ENCODE measurements at places on chromosomes 2 and 18.

DNA sequence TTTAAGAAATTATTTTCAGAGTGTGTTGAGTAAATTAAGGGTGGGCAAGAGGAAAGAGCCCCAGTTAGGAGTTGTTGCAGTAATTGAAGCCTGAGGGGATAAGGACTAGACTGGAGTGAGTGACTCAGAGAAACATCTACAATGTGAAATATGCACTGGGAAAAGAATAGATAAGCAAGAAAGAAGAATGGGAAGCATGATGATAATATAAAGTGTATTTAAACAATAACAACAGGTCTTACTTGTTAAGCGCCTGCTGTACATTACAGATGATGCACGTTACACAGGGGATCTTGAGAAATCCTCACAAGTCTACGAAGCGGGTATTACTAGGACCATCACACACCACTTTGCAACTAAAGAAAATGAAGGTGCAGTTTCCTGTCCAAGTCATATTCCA is 73.6 kb upstream of the STK17B start:
- no peak for DNase-seq

GRCh38 chr18:78458356-78458755 is 521.3 kb upstream of the SALL3 start:
- DNase-seq: no peak

- DNase-seq: no peak
Measured at GRCh38 chr18:78871618-78872017, 108.0 kb upstream of the SALL3 start.

GRCh38 chr2:108553209-108553919 is 19.1 kb downstream of the LIMS1 start:
- DNase-seq: no peak

DNA sequence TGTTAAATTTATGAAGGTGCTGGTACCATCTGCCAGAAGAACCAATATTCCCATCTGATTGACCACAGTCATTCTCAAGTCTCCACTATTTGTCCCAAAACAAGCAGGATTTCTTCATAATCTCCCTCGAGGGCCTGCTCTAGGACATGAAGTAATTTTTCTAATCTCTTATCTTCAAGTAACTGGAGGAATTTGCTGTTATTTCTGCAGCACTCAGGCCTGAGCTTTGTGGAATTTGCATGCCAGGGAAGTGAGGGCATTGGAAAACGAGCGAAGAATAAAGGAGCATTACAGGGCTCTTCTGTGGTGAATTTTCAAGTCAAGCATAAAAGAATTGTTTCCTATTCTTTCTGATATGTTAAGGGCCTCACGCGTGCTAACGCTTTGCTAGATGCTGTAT is 161.2 kb upstream of the EPAS1 start:
- no peak for DNase-seq

DNA sequence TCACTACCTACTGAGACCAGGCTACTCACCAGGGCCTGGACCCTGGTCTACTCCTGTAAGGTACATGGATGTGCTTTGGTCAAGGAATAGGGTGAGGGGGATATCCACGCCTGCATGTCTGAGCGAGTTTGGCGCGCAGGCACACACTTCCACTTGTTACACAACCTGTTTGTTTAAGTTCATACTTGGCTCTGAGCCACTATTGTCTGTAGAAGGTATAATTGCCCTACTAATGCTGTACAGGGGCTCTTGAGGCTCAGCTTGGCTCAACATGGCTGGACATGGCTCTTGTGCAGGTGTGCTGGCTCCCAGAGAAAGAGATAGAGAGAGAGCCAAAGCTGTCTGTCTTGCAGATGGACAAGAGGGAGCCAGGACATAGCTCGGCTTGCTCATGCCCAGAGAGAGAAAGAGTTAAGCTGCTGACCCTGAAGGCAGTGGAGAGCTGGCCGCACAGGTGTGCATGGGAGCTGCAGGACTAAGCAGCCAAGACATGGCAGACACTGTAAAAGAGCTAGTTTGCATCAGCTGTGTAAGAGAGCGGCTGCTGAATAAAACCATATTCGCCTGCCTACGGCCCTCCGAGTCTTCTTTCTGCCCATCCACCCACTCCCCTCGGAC is 35.2 kb downstream of the NPPC start:
- DNase-seq: no peak

GRCh38 chr2:19857806-19858205 is 44.0 kb downstream of the TTC32 start:
- DNase-seq: no peak

GRCh38 chr18:37218022-37218590 is 347.5 kb downstream of the CELF4 start:
- no peak for DNase-seq

GRCh38 chr2:54149638-54150441 is 34.4 kb downstream of the ACYP2 start:
- DNase-seq: no peak

GRCh38 chr2:126644630-126645191 is 11.2 kb upstream of the GYPC start:
- DNase-seq: peak; percentile 11

GRCh38 chr2:135694711-135695110 is 46.9 kb upstream of the UBXN4 start:
- no peak for DNase-seq

- DNase-seq: no peak
Measured at GRCh38 chr2:145702305-145702704, 1182.4 kb upstream of the ZEB2 start.

DNA sequence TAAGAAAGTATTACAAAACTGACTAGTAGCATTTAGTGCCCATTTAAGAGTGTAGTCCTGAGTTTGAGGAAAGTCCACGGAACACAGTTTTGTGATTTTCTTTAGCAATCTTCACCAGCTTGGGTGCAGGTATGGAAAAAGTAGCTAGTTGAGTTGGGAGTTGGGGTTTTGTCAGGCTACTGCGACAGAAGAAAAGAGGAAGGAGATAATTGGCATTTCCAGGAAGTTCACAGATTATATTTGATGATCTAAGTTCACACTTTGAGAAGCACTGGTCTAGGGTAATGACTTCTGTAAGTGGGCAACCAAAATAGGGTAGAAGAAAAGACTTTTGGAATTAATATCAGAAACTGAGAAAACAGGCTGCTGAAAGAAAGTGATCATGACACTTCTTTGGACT is 52.1 kb downstream of the VIL1 start:
- no peak for DNase-seq

DNA sequence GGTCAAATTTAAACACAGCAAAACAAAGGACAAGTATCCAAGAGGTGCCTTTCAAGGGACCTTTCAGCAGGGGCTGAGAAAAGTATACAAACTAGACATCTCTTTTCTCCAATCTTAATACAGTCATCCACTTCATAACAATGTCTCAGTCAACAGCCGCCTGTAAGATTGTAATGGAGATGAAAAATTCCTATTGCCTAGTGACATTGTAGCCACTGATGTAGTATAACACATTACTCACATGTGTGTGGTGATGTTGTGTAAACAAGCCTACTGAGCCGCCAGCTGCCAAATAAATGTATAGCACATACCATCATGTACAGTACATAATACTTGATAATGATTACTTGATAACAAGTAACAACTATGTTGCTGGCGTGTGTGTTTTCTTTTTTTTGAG is 31.0 kb downstream of the VIT start:
- DNase-seq: no peak

DNA sequence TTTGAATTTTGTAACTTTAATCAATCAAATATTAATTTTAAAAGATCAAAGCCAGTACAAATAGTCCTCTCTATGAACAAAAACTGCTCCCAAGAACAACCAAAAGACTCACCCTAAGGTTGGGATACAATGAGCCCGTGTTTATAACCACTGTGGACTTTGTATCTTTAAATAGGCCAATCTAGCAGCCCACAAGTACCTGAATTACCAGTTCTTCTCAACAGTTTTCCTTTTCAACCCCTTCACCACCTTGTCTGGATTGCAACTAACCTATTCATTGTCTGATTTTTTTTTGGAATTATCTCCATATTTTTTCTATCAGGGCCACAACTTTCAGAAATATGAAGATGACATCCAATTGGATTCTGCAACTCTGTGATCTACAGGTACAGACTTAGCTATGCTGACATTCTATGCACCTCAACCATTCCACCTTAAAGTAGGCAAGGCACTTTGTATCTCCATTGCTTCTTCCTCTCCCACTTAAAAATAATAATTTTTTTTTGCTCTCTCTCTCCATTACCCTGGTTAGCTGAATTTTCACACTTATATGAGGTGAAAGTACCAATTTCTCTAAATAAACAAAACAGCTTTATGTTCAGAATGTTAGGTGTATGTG is 81.9 kb upstream of the MAPRE2 start:
- no peak for DNase-seq

DNA sequence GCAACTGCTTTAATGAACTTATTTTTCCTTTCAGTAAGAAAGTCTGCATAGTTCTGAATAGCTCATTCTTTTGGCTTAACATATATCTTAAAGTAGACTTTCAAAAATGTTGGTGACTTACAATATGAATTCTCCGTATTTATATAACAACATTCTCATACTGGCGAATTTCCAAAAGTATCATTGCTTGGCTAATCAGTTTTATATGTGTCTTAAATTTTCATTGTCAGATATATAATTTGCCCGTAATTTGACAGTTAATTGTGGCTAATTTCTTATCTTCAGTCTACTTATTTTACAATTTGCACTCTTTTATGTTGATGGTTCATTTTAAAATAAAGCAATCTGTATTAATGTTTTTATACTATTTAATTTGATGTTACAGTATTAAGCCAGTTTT is 144.9 kb downstream of the ATP9B start:
- DNase-seq: no peak

GRCh38 chr18:7370802-7371201 is 139.9 kb downstream of the LRRC30 start:
- DNase-seq: no peak

GRCh38 chr2:128299628-128300027 is 19.0 kb downstream of the HS6ST1 start:
- no peak for DNase-seq

DNA sequence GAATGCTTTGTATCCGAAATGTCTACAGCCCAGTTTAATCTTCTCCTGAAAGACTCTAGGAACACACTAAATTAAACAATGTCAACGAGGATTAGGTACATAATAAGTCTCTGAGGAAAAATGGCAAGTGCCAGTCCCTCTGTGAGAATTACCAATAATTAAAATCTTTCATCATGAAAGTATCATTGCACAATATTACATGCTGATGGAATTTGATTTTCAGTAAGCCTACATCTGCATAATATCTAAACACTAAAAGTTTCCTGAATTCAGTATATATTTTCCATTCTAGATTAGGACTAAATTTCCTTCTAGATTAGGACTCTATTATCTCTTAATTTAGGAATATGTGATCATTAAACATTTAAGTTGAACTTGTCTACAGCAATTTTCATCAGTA is 132.1 kb downstream of the LRP2 start:
- DNase-seq: no peak

DNA sequence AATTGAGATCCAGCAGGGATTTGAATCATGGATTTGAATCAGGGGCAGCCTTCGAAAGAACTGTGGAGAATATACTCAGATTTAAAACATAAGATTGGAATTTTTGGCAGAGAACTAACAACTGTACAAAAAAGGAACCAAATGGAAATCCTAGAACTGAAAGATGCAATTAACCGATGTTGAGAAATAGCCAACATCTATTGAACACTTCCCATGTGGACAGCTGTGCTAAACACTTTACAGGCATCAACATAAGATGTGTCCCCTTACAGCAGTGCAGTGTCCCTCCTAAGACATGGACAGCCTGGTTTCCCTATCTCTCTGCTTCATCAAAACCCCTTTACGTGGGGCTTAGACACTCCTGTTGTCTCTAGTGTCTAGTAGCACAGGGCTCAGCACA is 3.7 kb upstream of the IL1RN start:
- DNase-seq: no peak

DNA sequence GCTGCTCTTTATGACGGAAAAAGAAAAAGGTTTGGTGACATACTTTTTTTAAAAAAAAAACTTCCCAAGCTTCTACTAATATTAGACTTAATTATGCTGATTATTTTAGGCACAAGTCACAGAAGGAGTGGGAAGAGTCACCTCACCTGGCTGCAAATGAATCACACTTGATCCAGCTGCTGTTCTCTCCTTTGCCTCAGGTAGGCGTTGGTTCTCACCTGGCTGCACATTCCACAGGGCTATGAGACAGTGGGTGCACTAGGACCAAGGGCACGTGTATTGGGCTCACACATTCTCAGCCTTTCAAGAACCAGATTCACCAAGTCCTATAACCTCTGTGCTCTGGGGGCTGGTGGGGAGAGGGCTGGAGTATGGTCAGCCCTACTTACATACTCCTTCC is 93.3 kb downstream of the TGFA start:
- no peak for DNase-seq

DNA sequence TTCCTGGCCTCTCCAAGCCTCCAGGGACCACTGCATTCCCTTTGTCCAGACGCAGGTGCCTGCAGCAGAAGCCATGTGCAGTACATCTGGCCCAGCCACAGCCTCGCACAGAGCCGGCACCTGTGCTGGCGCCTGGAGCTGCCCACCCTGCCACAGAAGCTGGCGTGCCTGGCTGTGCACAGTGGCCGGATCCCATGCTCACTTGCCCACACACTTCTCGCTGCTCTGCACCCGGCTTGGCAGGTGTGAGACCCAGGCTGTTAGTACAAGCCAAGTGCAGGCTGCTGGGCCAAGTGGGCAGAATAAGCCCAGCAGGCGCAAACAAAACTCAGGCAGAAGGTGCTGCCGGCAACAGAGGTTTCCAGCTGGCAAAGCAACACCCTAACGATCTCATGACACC is 124.5 kb upstream of the CCDC150 start:
- no peak for DNase-seq

DNA sequence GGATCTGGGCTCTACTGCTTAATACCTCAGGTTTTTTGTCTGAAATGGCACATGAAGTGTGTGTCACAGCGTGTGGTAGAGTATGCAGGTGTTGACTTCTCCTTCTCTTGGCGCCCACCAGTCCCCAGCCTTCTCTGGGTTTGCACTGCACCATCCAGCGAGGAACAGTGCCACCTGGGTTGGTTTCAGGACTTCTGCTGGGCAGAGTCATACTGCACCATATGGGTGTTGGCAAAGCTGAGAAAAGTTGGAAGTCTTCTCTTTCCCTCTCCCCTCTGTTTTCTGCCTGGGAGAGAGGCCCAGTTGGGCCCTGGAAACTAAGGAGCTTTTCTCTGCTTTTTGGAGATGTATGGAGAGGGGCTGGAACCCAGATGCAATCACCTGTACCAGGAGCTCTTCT is 43.8 kb downstream of the TMEM185B start:
- DNase-seq: no peak

DNA sequence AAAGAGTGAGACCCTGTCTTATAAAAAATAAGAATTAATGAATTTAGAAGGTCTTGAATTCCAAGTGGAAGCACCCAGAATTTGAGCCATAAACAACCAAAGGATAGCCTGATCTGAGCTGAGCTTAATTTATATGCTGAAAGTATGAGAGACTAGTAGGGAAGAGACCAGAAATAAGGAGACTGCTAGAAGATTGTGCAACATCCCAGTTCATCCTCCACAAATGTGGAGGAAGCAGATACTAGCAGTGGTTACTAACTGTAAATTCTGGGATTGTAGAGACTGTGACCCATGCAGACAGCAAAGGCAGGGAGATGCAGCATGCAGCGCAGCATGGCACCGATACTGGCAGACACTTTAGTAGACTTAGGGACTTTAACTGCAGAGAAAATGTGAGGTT is 1.5 kb upstream of the SULT1C2 start:
- no peak for DNase-seq
